Activated gamma-delta T cell (primary cell): ENCODE measurements at places on chromosomes 12 and 14.

DNA sequence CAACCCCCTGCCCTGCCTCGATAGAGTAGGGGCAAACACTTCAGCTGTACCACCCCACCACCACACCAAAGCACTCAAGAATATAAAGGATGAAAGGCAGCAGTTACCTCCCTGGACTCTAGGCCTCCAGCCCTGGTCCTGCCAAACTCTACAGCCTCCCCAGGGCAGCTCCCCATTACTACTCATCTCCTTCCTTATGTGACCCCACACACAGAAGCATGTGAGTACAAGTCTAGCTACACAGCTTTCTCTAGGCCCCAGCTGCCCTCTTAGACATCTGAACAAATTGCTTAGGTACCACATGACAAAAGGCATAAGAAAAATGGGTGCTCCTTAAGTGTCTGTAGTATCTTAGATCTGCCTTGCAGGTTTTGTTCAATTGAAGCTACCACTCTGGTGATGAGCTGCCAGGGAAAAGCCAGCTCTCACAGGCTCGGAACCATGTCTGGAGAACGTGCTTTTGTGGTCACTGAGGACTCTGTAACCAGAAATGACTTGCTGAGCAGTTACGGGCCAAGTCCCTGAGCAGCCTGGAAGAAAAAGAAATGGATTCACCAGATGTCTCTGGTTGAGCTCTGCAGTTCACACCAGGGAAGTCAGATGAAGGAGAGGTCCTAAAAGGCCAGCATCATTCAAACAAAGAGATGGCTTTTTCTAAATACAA, 32.8 kb downstream of the FMNL3 start:
- DNase-seq = no peak

GRCh38 chr14:100594625-100594951, 7.4 kb upstream of the BEGAIN start:
- DNase-seq = no peak

DNA sequence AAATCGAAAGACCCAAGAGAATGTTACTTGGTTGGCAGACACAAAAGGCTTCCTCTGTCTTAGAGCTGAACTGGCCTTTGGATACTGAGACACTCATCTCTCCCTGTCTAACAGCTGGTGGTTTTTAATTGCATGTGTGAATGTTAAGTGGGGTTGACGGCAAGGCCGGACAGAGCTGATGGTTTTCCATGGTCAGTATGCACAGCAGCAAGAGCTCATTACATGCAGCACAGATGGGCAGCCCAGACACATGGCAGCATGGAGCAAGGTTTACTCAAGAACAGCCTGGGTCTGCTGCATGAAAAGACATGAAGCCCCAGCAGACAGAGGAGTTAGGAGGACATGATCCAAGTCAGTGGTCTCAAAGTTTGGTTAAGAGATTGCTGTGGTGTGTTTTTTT, 27.8 kb upstream of the CACNA2D4 start:
- DNase-seq = no peak

- no peak for DNase-seq
Measured at GRCh38 chr12:57490126-57490525, 2.3 kb downstream of the MARS1 start.

DNA sequence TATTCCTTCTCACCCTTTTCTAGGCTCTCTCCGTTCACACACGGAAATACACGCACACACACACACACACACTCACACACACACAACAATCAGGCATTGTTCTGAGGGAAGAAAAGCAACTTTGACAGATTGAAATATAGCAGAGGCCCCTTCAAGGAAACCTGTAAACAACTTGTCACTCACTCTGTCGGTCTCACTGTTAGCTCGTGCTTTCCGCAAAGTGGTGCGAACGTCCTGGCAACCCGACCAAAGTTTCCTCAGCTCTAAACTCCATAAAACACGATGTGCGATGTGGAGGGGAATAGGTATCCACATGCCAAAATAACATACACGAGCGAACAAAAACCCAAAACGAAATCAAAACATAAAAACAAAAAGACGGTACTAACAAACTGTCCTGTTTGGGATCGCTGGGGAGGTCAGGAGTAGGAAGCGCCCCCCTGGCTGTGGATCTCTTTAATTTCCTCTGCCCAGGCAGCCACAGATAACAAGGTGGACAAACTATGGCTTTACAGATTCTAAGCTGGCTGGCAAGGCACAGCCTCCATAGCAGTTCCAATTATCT, 822 bp upstream of the SOX5 start:
- DNase-seq = no peak

- no peak for DNase-seq
Measured at GRCh38 chr12:85237327-85237726, 42.7 kb upstream of the ALX1 start.

DNA sequence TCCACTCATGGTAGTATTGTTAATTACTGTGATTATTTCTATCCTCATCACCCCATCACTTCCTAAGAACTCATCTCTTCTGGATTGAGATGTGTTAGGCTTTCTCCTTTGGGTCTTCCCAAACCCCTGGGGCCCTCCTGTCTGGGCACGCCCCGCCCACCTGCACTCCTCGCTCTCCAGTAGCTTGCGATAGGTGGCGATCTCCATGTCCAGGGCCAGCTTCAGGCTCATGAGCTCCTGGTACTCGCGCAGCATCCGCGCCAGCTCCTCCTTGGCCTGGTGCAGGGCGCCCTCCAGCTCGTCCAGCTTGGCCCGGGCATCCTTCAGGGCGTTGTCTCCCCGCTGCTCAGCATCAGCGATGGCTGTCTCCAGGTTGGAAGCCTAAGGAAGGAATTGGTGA, 6.8 kb downstream of the KRT71 start:
- DNase-seq = no peak

DNA sequence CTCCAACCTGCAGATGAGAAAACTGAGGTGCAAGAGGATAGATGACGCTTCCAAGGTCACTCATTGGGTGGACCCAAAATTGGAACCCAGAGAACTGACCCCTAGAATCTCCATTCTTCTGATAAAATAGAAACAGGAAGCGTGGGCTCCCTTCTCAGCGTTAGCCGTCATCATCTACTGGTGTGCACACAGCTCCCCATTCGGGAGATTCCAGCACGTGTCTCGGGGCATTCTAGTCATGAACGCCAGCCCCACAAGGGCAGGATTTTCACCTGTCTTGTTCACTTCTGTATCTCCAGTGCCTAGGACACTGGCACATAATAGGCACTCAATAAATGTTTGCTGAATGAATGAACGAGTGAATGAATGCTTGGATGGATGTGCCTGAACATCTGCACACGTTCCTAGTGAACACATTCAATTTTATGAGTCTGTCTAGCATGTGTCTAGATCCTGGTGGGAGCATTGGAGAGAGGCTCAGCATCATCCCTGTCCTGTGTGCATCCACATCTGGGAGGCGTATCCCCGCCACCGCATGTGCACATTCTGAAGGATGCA, 30.5 kb downstream of the RASAL1 start:
- DNase-seq = no peak

GRCh38 chr12:110199339-110200123, 75.4 kb downstream of the IFT81 start:
- no peak for DNase-seq

- DNase-seq = no peak
Measured at GRCh38 chr12:62841846-62842245, 93.1 kb downstream of the PPM1H start.

- no peak for DNase-seq
Measured at GRCh38 chr14:68493152-68493911, 299.5 kb downstream of the ZFP36L1 start.

DNA sequence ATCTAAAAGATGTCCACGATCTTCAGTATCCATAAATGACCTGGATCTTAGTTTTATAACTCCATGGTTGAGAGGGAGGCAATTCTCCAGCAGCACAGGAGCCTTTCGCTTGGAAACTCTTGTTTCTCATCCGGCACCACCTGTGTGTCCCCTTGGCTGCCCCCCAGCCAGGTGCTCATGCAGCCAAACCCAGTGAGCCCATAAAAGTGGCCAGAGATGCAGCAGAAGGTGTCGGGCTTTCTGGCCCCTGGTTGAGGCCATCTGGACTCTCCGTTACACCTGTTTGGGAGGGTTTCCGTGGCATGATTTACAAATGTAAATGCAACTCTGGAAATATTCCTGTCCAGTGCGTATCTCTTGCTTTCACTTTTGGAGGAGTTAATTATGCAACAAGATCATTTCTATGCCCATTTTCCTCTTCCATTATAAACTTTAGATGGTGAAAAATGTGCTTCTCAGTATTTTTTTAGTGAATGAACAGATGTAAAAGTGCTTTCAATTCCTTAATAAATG, 291.1 kb downstream of the DIO2 start:
- DNase-seq = no peak

DNA sequence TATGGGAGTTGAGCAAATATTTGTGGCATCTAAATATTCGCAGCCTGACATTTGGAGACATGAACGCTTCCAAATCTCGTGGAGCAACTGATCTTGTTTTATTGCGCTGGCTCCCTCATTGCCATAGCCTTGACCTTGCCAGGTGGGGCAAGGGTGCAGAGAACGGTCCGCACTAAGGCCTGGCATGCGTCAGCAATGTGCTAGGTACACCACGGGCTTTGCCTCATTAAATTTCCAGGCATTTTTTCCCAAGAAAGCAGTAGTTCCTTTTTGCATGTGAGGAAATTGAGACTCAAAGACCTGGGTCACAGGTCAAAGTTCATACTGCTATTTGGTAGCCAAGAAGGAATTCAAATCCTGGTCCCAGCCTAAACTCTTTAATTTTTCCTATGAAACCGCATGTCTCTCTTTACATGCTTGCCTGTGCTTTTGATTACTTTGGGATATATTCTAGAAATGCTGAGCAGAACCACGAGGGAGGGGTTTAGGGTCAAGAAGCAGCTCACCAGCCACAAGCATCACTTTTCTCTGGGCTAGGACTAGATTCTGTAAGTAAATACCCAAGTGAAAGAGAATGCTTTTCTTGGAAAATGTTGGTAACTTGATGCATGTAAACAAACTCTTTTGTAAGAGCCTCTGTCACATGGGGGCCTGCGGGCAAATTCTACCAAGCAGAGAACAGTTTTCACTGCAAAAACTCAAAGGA, 891.6 kb downstream of the VRK1 start:
- no peak for DNase-seq

GRCh38 chr14:68794851-68795596, 2.2 kb upstream of the ZFP36L1 start:
- DNase-seq = no peak

DNA sequence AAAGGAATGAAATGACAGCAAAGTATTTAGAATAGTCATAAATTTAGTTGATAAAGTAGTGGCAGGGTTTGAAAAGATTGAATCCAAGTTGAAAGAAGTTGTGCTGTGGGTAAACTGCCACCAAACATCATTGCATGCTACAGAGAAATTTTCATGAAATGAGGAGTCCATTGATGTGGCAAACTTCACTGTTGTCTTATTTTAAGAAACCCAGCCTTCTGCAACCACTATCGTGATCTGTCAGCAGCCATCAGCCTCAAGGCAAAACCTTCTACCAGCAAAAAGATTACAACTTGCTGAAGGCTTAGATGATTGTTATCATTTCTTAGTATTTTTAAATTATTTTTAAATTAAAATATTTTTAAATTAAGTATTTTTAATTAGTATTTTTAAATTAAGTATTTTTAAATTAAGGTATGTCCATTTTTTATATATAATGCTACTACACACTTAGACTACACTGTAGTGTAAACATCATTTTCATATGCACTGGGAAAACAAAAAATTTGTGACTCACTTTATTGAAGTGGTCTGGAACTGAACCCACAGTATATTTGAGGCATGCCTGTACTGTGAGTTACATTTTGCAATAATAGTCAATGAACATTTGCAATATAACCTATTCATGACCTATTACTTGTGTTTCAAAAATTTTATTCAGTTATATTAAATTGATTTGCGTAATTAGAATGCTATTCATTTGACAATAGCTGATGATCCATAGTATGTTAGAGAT, 67.2 kb upstream of the SYT1 start:
- DNase-seq = no peak

DNA sequence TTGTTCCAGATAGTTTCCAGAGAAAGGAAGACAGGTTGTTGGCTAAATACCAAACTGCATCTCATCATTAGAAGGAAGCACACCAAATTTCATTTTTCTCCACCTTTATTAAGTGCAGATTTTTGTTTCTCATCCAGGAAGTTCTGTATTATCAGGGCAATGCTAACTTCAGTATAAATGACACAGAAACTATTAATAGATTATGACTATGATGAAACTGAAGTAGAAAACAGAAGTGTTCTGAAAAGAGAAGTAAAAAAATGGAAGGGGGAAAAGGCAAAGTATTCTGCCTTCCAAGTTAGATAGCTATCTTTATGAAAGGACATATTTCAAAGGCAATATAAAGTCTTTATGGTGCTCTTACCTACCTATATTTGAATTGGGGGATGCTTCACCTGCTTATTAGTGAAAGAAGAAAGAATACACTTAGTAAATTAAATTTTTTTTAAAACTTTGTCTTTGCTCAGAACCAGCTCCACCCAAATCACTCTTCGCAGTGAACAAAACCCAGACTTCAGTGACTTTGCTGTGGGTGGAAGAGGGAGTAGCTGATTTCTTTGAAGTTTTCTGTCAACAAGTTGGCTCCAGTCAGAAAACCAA, 223.9 kb downstream of the PTPRO start:
- no peak for DNase-seq

DNA sequence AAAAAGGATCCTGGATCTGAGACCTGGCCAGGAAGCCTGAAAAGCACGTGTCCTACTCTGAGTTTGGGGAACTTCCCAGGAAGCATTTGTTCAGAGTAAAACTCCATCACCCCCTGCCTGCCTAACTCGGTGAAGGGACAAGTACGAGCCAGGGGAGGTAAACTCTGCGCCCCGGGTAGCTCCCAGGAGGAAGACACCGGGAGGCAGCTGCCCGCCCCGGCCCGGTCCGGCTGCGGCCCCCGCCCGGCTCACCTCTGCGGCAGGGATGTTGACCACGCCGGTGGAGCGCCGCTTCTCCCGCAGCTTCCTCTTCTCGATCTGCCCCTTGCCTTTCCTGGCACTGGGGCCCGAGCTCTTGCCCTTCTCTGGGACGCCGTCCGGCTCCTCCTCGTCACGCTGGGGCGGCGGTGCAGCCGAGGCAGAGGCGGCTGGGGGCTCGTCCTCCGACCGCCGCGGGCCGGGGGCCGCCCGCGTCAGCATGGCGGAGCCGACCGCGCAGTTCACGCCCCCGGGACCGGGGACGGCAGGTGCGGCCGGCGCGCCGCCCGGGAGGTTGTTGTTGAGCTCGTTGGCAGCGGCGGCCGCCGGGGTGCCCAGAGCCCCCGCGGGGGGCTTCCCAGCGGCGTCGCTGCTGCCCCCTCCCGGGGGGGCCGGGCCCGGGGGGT, 1.2 kb downstream of the PAWR start:
- DNase-seq = no peak

- DNase-seq = no peak
Measured at GRCh38 chr14:56487761-56488160, 91.8 kb upstream of the TMEM260 start.

- no peak for DNase-seq
Measured at GRCh38 chr12:118650586-118650960, 274.2 kb downstream of the SUDS3 start.

- no peak for DNase-seq
Measured at GRCh38 chr12:115661112-115661511, 616.4 kb downstream of the MED13L start.

GRCh38 chr12:106170285-106170684, 31.5 kb upstream of the NUAK1 start:
- DNase-seq = no peak

- no peak for DNase-seq
Measured at GRCh38 chr12:109153821-109154441, 37.5 kb downstream of the ACACB start.

GRCh38 chr14:104968153-104968527, 10.0 kb downstream of the AHNAK2 start:
- no peak for DNase-seq
